Stimulated activated CD4-positive, alpha-beta T cell treated with anti-CD3 and anti-CD28 coated beads, Interleukin-4, amount 100 ng/mL, for 48 hours (primary cell): ENCODE measurements at places on chromosomes 12 and 14.

DNA sequence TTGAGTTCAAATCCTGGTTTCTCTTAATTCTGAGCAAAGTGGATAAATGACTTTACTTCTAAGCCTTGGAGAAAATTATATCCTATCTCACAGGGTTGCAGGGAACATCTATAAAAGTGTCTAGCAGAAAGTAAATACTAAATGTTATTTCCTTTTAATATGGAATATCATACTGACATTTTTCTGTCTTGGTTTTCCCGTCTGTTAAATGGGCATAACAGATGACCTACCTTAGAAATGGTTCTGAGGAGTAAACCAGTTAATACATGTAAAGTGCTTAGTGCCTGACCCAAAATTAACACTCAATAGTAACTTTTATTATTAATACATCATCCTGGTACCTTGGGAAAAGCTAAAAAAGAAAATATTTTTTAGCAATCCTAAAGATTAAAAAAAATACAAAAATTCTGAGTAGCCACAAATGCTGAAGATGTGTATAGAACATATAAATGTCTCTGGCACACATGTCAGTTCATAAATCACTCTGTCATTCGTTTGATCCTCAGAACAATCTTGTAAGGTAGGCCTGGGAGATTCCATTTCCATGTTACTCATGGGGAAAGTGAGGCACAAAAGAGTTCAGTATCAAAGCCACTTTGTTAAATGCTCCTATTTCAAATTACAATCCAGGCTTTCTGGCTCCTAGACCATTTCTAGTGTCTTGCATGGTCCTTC lies 1.3 kb downstream of the VIPAS39 start:
- DNase-seq, result no peak

- no peak for DNase-seq
Observed at GRCh38 chr14:19775587-19775986, 2.3 kb downstream of the OR4M1 start.

- DNase-seq, result peak; percentile 56
Observed at GRCh38 chr14:93970965-93971634, 5.3 kb downstream of the ASB2 start.

DNA sequence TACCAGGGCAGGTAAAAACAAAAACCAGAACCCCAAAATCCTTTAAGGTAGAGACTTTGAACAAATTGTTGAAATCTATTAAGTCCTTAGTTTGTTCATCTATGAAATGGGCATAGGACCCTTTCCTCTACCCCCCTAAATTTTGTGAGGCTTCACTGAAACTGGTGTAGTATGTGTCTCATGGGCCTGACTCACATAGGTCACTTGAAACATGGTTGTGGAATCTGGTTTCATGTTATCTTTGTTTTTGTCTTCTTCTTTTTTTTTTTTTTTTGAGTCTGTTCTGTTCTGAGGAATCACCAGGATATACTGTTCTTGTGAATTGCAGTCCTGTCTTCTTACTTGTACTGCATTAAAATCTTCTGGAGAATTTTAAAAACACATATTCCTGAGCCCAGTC lies 202.2 kb downstream of the KTN1 start:
- DNase-seq, result no peak

DNA sequence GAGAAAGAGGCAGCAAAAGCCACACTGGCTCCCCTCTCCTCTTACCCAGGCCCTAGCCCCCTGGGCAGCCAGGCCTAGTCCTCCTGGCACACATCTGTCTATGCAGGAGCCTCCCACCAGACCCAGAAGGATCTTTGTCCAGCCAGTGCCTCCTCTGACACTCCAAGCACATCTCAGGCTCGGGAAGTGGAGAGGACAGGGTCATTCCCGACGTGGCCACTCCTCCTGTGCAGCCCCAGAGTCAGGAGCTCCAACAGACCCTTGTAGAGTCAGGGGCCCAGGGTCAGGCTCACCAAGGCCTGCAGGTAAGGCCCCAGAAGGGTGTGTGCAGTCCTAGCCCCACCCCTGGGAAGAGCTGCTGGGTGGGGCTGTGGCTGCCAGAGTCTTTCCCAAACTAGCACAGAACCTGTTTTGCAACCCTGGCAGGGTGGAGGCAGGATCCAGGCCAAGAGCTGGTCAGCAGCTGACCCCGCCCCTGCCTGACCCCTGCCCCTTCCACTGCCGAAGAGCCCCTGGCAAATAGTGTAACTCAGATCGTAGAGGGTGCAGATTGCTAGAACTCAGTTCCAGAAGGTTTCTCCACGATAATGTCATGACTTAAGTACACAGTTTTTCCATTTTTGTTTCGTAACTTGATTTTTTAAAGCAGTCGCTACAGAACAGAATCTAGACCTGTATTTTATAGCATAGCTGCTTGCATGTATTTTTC lies 26.6 kb upstream of the PNMA1 start:
- no peak for DNase-seq

DNA sequence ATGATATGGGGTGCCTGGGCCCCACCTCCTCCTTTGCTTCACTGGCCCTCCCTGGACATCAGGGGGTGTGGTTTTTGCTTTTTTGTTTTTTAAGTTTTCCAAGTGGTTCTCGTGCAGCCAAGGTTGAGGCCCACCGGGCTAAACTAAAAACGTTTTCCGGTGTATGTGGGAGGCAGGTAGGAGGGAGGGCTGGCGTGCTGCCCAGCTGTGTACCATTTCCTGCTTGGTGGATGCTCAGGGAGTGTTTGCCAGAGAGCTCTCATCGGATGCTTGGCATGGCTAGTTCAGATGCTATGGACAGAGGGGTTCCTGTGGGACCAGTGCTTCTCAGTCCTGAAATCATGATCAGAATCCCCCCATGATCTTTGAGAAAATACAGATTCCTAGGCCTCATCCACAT lies 246.4 kb downstream of the CACNA1C start:
- DNase-seq, result no peak

- DNase-seq, result no peak
Observed at GRCh38 chr14:26486922-26487321, 110.9 kb downstream of the NOVA1 start.
